ENCODE measurements at places on chromosomes 2 and 18. TPM values are rescaled to one million over a fixed set of nuclear protein-coding genes. Genes with fewer than 3 reads are reported as not detected.

- no peak for DNase-seq
These were observed 173.4 kb upstream of the SATB2 start for GRCh38 chr2:199631129-199631528.

- no peak for DNase-seq
These were observed 22.2 kb downstream of the NFE2L2 start for GRCh38 chr2:177242121-177242987.

Gene GAL3ST2
- not detected for total RNA-seq

- no peak for DNase-seq
These were observed 146.4 kb upstream of the ID2 start for GRCh38 chr2:8535469-8535795.

DNA sequence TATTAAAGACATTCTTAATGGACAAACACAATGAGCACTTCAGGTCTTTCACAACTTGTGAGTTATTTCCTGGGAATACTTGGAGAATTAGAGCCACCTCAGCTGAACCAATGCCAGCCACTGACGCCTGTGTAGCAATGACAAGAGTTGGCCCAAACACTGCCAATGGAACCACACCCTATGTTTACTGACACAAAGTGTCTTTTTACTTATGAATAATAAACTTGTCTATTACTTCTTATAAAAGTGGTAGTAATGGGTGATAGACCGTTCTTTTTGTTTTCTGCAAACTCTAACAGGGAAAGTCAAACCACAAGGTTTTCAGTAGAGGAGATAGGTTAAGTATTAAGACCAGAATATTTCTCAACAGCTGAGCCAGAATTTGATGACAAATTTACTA, 12.5 kb upstream of the CHAC2 start:
- no peak for DNase-seq

DNA sequence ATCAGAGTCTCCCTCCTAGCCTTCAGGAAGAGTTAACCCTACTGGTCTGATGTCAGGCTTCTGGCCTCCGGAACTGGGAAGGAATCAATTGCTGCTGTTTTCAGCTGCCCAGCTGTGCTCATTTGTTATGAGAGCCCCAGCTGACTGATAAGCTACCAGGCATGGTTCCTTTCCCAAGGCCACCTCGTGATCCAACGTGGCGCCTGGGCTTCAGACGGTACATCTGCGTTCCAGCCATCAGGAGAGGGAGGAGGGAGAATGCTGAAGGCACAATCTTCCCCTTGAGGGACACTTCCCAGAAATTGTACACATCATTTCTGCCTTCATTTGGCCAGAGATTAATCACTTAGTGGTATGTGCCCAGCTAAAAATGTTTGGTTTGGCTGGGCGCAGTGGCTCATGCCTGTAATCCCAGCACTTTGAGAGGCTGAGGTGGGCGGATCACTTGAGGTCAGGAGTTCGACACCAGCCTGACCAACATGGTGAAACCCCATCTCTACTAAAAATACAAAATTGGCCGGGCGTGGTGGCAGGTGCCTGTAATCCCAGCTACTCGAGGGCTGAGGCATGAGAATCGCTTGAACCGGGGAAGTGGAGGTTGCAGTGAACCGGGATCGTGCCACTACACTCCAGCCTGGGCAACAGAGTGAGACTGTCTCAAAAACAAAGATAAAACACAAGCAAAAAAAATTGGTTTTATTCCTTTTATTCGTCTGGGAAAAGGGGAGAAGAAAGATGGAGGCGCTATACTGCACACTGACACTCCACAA, 10.5 kb upstream of the ARMC9 start:
- DNase-seq, result no peak

GRCh38 chr2:216554755-216555154, 56.1 kb downstream of the RPL37A start:
- DNase-seq, result no peak
